ENCODE measurements at places on chromosomes 2 and 18.

DNA sequence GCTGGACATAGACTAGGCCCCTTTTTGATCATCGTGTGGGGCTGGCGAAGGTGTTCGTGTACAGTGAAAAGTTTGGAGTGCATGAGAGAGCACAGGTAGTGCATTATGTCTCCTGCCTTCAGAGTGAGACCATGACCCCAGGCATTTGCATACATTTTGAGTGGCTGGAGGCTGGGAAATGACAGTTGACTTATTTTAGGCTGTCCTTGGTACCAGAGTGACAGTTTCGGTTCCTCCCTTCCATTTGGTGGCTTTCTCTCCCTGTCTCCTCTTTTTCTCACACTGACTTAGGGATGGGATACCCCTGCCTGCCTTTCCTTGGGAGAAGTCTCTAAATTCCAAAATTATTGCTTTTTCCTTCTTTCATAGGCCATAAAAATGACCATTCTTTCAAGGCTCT, 20.1 kb downstream of the SERPINB12 start:
- peak; percentile 48 for DNase-seq

GRCh38 chr2:88452980-88453582, 588 bp upstream of the FOXI3 start:
- DNase-seq: no peak

GRCh38 chr2:20164061-20164733, 60.7 kb downstream of the SDC1 start:
- no peak for DNase-seq

DNA sequence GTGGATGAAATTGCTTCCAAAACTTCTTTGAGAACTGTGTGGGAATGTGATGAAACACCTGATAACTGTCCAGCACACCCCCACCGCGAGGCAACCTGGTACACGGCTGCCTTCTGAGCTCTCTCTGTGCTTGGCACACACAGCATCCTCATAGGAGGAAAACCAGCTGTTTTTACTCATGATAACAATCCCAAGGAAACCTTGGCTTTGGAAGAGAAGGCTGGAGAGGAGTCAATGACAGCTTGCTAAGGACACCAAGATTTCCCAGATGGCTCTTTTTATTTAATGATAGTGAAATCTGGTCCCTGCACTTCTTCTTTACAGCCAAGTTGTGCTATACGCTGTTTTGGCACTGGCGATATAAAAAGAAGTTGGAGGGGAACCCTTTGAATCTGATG, 232.5 kb upstream of the FN1 start:
- DNase-seq: no peak

- no peak for DNase-seq
These were observed 86.0 kb downstream of the MAPRE2 start for GRCh38 chr18:35127201-35127600.

DNA sequence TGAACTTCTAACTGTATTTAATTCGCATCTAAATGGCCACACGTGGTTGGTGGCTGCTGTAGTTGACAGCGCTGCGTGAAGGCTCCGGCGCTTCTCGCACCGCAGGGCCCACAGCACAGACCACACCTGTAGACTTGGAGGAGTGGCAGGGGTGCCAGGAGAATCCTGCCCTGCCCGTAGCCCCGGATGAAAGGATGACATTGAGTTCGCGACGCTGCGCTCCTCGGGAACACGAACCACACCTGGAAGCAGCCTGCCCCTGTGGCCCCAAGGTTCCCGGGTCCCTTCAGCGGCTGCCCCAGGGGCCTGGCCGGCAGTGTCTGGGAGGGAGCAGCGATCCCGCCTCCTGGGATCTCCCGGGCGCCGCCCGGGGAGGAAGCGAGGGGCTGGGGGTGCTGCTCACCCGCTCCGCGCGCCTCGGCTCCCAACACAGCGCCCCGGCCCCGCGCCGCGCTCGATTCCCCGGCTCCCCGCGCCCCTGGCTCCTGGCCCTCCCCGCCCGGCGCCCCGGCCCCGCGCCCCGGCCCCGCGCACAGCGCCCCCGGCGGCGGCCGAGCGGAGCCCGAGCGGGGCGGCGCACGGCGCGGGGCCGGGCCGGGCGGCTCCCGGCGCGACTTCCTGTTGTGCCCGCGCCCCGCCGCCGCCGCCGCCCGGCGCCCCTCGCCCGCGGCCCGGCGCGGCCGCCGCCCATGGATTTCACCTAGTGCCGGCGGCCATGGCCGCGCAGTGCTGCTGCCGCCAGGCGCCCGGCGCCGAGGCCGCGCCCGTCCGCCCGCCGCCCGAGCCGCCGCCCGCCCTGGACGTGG, at the start of gene RNPEPL1:
TSS of gene RNPEPL1 (plus strand) at position 613 of the 806 bp plus-strand sequence. CDS start at position 716, 103 bp downstream.
- peak; percentile 50 for DNase-seq

DNA sequence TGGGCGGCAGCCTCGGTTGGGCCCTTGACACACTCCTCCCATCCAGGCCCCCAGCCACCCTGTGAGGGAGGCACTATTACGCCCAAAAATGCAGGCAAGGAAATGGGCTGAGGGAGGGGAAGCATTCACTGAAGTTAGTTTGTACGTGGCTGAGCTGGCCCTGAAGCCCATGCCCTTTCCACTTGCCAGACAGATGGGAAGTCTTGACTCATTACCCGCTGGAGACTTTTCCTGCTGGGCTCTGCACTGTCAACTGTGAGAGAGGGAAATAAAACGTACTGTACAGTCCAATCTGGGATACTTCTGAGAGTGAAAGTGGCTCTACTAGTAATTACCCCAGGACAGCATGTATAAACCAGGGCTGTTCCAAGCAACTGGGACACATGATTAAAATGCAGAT, 125.9 kb downstream of the MSH2 start:
- DNase-seq: no peak

GRCh38 chr2:207236156-207236935, 70.6 kb upstream of the KLF7 start:
- DNase-seq: no peak

GRCh38 chr2:113138428-113139322, 11.3 kb downstream of the IL1RN start:
- DNase-seq: peak; percentile 74

DNA sequence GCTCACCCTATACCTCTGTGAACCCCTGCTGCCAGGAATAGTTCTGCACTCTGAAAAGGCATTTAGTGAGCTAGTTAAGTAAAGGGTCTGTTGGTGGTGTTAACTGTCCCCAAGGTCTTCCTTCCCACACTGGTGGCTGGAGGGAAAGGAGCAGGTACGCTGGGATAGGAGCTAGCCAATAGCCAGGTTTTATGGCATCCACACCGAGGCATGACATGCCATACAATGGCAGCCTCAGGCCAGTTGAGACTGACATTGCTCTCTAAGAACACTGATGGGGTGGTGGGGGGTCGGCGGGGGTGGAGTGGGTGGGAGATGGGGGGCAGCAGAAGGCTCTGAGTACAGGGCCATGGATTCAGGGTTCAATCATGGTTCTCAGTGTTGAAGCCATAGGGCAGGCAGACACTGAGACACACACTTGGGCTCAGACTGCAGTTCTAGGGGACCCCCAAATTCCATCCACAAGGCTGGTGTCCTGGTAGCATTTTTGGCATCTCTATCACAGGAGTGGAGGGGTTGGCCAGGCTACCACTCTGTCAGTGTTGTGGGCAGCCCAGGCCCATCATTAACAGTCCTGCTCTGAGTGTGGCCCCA, 136.0 kb downstream of the CTIF start:
- no peak for DNase-seq

- no peak for DNase-seq
These were observed 22.6 kb downstream of the MEIS1 start for GRCh38 chr2:66457545-66457944.

DNA sequence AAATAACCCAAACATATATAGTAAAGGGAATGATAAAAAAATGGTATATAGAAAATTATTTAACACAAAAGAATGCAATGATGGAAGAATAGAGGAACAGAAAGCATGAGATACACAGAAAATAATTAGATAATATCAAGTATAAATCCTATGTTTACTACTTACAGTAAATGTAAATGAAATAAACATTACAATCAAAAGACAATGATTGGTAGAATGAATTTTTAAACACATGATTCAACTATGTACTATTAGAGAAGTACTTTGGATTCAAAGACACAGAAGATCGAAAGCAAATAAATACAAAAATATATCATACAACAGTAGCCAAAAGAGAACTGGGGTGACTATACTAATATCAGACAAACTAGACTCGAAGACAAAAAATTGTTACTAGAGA, 97.6 kb upstream of the PARD3B start:
- DNase-seq: no peak

DNA sequence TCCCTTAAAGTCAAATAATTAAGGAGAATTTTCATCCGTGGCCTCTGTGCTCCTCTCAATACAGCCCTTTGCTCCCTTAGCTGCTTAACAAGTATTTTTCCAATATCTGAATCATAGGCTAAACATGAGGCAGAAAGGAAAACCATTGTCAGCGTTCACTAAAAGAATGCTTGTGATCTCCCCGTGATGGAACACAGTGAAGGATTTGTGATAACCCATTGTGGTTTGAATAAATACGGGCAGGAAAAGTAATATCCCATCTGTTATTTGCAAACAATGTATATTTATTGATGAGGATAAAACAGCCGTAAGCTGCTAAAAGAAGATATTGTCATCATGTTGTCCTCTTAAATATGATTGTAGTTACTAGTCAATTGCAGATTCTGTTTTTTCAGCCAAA, 258.1 kb downstream of the NAPG start:
- DNase-seq: no peak

- DNase-seq: no peak
These were observed 57.0 kb upstream of the HNRNPA3 start for GRCh38 chr2:177155631-177156030.

GRCh38 chr2:144659731-144660275, 139.9 kb upstream of the ZEB2 start:
- no peak for DNase-seq

DNA sequence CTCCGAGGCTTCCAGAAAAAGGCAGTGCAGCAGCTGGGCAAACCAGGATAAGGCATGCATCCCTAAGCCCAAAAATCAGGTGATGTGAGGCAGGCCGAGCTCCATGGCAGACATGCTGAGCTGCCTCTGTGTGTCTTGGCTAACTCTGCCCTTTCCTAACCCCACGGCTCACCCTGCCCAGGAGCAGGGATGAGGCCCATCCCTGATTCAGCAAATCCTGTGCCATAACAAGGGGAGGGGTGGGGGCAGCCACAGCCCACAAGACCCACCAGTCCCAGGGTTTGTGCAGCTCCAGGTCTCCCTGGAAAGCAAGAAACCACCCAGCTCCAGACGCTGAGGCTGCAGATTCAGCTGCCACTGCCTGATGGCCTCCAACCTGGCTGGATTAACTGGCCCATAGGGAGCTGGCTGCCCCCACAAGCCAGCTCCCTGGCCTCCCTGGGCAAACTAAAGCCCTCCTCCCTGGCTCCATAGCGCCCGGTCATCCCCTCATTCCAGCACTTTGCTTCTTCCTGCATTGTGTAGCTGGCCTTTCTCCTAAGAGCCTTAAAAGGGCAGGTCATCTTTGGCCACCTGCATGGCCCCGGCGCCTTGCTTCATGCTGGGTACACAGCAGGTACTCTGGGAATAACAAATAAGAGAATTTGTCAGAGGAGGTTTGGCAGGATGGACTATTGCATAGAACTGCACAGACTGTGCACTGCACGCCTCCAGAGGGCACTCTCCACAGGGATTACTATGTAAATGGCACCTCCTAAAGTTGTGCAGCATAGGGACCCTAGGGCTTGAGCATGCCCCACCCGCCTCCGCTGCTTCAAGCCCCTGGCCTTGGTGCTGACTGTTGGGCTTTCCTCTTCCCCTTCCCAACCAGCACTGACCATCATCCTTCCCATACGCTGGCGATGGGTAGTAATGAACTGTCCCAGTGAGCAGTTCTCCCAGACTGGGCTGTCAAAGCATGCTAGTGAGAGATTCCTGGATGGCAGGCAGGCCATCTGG, 10.7 kb downstream of the STEAP3 start:
- no peak for DNase-seq

GRCh38 chr18:78965260-78965659, 14.4 kb upstream of the SALL3 start:
- no peak for DNase-seq

GRCh38 chr2:60873381-60873780, 8.0 kb upstream of the REL start:
- peak; percentile 59 for DNase-seq

DNA sequence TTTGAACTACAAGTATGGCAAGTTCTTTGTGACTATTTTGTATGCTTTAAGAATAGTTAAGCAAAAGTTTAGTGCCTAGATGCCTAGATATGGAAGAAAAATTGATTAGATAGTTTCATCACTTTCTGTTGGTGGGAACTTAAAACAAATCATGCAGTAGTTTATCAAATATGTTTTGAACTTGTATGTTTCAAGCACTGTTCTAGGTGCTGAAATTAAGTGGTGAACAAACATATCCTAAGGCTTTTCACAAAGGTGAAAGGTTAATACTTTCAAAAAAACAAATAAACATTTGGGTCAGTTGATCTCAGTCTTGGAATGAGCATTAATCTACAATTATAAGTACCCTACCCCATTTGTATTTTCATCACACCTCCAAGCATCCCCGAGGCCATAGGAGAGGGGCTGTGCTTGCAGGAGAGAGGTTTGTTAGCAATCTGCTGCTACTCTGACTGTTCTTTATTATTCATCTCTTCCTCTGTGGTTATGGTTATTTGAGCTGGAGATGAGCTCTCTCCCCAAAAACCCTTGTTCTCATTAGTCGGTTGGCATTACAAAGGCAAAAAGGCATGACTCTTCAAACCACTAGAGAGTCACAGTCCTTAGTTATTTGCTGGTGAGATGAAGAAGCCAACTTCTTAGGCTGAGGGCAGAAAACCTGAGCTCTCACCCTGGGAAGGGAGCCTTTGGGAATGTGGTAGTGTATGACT, 103.9 kb upstream of the FHL2 start:
- DNase-seq: no peak

DNA sequence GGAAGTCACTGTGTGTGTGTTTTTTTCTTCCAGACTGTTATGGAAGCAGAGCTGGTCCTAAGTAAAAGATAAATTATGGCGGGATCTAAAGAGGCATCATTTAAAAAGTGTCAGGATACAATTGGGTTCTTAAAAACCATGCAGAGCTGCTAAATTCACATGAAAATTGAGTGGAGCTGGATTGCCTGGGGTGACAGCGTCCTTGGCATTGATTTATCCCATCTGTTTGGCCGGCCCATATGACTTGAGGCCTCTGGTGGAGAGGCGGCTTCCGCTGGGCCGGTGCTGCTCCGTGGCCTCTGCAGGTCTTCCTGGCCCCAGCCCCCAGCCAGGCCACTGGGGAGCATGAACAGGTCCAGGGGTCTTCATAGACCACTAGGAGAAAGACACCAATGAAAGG, 165.5 kb downstream of the GLI2 start:
- DNase-seq: no peak

DNA sequence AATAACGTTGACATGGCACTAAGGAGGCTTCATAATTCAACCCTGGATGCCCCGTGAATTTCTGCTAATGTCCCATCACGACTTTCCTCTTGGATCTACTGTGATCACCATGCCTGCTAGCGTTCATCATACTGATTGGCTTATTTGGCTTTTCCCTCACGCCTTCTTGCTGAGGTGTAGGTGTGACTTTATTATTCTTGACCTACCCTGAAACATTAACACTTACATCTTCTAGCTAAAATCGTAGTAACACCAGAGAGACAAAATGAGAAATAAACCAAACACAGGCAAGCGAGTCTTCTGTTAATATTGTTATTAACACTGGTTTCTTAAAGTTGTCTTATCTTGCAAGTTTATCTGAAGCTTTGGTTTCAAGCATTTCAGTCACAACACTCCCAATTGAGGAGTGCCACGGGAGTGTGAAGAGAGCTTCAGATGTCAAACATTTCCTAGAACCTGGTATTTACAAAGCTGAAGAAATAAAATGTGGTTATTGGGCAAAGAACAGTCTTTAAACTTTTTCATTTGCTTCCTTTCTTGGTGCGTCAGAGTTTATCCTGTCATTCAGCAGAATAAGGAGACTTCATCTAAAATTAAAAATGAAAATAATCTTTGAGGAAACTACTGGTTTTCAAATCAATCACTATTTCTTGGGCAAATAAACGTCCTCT, 15.4 kb upstream of the STAT1 start:
- DNase-seq: no peak
